ENCODE measurements at places on chromosomes 12 and 14. TPM values are rescaled to one million over a fixed set of nuclear protein-coding genes. Genes with fewer than 3 reads are reported as not detected.
A peak's percentile ranks its signal among the peaks of the same experiment; 100 is the strongest.

- no peak for DNase-seq
These were observed 14.9 kb downstream of the ITGA7 start for GRCh38 chr12:55692631-55693322.

DNA sequence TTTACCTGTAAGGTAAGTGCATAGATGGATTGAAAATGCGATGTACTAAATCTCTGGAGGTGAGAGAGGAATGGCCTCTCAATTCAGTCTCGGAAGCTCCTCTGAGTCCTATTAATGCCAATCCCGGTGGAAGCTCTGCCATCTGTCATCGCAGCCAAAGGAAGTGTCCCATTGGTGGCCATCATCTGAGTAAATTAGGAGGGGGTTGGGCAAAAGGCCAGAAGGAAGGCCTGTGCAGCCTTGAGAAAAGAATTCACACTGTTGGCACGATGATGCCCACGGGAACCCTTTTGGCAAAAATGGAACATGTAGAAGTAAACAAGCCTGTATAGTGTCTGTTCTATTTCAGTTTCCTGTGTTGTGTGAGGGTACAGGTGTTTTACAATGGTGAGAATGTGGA lies 494.8 kb downstream of the NELL2 start:
- no peak for DNase-seq

GRCh38 chr12:2924019-2924418 lies 33.3 kb downstream of the TULP3 start:
- DNase-seq: peak; percentile 69

Gene FAM181A
- total RNA-seq: not detected

Gene CLEC2A
- total RNA-seq: not detected

DNA sequence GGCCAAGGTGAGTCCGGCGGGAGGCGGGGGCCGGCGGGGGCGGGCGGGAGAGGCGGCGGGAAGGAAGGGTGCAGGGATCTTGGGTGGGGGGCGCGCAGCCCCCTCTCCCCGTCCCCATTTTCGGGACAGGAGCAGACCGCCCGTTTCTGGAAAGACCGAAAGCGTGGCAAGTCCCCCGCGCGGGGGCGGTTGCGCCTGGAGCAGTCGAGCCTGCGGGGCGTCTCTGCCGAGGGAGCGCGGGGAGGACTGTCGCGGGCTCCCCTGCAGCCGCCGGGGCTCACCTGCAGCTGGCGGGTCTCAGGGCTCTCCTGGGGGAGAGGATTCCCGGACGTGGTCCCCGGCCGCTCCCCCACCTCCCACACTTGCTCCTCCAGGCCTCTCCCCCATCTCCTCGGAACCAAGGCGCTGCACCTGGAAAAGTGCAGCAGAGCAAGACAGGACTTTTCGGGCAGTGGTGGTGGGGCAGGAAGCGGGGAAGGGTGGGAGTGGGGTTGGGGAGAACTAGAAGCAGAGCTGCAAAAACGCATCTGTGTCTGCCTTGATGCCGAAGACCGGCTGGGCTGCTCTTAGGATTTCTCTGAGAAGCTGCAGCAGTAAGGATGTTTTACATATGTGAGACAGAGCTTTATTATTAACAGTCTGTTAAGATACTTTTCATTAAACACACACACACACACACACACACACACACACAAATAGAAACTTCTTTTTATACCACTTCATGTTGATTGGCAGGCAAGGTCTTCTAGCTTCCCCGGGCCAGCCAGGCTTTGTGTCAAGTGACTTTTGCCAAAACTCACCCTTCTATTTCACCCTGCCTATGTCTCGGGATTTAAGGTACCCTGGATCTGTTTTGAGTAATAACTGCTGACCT lies 677 bp downstream of the C12orf75 start:
- peak; percentile 34 for DNase-seq

DNA sequence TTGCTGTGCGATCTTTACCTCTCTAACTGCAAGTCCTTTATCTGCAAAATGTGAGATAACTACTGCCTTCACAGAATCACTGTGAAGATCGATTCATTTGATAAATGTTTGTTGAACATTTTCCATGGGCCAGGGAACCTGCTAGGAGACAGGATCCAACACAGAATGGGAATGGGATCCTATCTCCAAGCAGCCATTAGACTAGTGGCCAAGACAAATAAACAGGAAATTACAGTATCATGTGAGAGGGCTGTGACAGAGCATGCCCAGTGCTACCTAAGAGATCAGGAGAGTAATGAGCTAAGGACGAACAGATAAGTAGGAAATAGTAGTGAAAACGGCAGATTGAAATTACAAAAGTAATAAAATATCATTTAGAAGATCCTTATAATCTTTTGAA lies 105.7 kb downstream of the GRIN2B start:
- DNase-seq: no peak

DNA sequence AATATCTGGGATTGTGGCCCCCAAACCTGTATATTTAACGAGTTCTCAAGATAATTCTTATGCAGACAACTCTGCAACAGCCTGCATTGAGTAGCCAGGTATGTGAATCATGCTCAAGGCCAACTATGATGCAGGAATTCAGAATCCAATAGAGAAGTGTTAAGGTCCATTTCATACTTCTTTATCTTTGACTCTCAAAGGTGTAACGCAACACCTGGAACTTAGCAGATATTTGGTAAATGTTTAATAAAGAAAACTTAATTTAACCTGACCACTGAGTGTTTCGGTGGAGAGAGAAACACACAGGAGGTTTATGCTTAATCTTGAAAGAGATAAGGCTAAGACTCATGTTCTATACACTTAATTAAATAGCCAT lies 156.5 kb upstream of the PLEKHG7 start:
- DNase-seq: no peak

GRCh38 chr12:104460973-104461698 lies 4.4 kb downstream of the CHST11 start:
- DNase-seq: no peak

Data from M059J (cell line).